Breast epithelium (tissue), 4 donors: ENCODE measurements at places on chromosomes 2 and 18. TPM values are rescaled to one million over a fixed set of nuclear protein-coding genes. Genes with fewer than 3 reads are reported as not detected.
A peak's percentile ranks its signal among the peaks of the same experiment; 100 is the strongest.

Gene SLC8A1
- total RNA-seq: 8.2 TPM

GRCh38 chr2:62465741-62466502 lies 40.1 kb downstream of the TMEM17 start:
- H3K4me1 ChIP-seq: no peaks in the 10 kb centered on the region
- no peak overlapping the region for H3K4me3 ChIP-seq
- DNase-seq: no peak
- H3K36me3 ChIP-seq: no peaks in the 10 kb centered on the region

GRCh38 chr2:97998431-97999005 lies 2.8 kb upstream of the TMEM131 start:
- no peaks in the 10 kb centered on the region for H3K36me3 ChIP-seq
- H3K27me3 ChIP-seq: no peaks in the 10 kb centered on the region
- DNase-seq: no peak
- no peak overlapping the region for H3K4me3 ChIP-seq

DNA sequence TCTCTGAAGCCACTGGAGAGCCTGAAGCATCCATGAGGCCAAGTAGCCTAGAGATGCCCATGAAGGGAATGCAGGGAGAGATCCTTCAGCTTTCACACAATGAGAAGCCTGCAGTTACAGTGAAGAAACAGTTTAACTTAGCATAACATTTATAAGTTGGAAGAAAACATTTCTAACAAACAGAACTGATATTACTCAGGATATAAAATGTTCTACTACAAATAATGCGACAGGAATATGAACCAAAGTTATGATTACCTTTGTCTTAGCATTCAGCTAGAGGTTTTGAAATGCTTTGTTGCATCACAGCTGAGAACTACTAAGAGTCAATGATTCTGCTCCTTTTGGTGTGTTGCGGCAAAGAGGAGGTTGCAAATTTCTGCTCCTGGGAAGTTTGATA lies 6.9 kb upstream of the KYNU start:
- no peaks in the 10 kb centered on the region for H3K36me3 ChIP-seq
- H3K4me1 ChIP-seq: no peaks in the 10 kb centered on the region
- H3K27me3 ChIP-seq: no peaks in the 10 kb centered on the region
- DNase-seq: no peak

DNA sequence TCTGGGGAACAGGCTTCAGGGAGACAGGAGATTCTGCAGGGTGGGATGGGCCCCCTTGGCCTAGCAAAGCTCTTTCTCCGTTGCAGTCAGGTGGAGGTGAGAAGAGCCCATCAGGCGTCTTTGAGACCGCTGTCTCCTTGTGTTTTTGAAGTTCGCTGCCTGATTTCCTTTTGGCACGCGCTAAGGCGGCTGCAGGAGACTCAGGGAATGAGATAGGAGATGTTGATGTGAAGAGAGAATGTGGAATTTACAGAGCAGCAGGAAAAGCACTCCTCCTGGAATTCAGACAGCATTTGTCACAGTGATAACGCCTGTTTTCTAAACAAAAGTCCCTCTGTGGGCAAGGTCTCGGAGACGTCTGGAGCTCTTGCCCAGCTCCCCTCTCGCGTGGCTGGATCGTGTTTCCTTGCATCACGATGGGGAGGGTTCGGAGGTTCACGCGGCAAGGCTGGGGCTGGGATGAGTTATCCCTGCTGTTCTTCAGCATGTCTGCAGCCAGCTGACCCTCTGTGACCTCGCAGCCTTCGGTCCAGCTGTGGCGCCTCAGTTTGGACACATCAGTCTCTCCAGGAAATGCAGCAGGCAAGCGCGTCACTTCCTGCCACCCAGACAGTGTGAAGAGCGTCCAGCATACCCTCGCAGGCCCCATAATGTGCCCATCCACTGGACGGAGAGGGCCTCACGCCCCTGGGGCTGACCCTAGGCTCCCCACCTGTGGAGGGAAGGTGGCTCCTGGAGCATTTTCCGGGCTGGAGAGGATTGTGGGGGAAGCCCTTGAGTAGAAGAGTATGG lies 30.2 kb downstream of the GLI2 start:
- no peak for DNase-seq
- no peaks in the 10 kb centered on the region for H3K27me3 ChIP-seq
- H3K4me1 ChIP-seq: no peaks in the 10 kb centered on the region
- no peaks in the 10 kb centered on the region for H3K36me3 ChIP-seq
- H3K4me3 ChIP-seq: no peak overlapping the region
- H3K27ac ChIP-seq: peak overlapping the region; percentile 33
